Esophagus muscularis mucosa (tissue), 4 donors: ENCODE measurements at places on chromosomes 4 and X.

DNA sequence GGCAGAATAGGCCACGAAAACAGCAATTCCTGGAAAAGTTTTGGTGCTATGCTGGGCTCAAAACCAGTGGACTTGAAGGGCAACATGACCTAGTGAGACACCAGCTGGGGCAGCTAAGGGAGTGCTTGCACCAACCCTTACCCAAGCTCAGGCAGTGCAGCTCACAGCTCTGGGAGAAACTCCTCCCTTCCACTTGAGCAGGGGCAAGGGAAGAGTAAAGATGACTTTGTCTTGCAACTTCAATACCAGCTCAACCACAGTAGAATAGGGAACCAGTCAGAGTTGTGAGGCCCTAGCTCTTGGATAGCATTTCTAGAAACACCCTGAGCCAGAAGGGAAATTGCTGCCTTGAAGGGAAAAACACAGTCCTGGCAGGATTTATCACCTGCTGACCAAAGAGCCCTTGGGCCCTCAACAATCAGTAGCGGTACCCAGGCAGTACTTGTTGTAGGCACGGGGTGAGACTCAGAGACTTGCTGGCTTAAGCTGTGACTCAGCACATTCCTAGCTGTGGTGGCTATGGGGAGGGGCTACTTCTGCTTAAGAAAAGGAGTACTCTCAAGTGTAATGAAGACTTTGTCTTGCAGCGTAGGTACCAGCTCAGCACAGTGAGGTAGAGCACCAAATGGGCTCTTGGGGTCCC, 19.7 kb upstream of the ABCG2 start:
- DNase-seq, result no peak

DNA sequence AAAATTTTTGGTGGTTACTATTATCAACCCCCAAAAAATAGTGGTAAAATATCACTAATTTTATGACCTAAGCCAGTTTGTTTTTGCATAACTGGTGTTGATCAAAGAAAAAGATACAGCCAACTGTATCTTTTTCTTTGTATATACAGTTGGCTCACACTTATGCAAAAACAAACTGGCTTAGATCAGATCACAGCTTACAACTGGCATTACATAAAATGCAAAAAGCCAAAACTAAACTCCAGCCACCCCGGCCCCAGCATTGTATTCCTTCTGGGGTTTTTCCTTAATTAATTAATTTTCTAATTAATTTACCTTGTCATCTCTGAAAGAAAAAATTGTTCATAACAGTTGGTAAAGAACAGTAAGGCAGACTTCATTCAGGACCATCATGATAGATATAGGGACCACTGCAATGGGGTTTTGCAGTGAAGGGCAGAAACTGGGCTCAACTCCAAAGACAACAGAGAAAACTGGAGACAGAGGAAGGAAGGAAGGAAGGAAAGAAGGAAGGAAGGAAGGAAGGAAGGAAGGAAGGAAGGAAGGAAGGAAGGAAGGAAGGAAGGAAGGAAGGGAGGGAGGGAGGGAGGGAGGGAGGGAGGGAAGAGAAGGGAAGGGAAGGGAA, 202.1 kb downstream of the HNRNPD start:
- no peak for DNase-seq

DNA sequence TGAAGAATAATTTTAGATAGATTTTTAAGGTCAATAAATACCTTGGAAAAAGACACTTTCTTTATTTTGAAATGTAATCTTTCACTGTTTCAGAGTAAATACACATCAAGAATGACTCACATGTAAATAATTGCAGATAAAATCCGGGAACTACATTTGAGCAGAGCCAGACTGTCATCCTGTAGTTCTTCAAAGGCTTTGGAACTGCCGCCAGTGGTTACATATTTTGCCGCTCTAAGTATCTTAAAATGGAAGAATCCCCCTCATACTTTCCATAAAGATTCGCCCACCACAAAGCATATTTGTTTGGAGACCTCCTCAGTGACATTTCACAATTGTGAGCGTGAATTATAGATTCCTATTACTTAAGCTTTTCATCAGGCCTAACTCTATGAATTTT, 607.8 kb upstream of the ZFP42 start:
- no peak for DNase-seq

- DNase-seq, result no peak
Measured at GRCh38 chr4:148258535-148258934, 183.7 kb downstream of the NR3C2 start.

DNA sequence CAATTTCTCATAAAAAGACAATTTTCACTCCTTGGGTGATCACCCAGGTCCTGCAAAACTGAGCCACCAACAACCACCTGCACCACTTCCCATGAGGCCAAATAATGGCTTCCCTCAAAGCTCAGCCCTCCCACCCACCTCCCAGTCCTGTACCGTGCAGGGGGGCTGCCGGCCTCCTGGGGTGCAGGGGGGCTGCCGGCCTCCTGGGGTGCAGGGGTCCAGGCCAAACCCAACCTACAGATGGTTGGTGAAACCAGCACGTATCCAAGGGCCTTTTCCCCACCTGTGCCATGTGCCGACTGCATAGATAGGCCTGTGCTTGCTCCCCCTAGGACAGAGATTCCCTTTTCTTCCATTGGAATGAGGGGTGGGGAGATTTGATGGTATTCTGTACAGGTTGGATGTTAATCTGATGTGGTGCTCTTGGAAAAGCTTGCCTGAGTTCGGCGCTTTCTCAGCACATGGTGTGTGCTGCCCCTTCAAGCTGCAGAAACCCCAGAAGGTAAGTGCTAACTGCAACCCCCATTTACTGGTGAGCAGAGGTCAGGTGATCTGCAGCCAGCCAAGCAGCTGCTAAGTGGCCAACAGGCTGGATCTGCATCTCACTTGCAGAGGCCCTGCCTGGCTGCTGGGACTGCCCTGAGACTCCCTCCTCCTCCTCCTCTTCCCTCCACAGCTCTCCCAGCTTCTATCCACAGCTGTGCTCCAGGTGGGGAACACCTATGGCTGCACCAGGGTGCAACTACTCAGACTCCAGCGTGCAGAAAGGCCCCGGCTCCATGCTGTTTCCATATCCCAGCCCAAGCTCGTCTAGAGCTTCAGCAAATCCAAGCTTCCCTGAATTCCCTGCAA, 38.8 kb downstream of the FRG1 start:
- no peak for DNase-seq

GRCh38 chrX:150870487-150871340, 27.8 kb downstream of the CD99L2 start:
- no peak for DNase-seq

DNA sequence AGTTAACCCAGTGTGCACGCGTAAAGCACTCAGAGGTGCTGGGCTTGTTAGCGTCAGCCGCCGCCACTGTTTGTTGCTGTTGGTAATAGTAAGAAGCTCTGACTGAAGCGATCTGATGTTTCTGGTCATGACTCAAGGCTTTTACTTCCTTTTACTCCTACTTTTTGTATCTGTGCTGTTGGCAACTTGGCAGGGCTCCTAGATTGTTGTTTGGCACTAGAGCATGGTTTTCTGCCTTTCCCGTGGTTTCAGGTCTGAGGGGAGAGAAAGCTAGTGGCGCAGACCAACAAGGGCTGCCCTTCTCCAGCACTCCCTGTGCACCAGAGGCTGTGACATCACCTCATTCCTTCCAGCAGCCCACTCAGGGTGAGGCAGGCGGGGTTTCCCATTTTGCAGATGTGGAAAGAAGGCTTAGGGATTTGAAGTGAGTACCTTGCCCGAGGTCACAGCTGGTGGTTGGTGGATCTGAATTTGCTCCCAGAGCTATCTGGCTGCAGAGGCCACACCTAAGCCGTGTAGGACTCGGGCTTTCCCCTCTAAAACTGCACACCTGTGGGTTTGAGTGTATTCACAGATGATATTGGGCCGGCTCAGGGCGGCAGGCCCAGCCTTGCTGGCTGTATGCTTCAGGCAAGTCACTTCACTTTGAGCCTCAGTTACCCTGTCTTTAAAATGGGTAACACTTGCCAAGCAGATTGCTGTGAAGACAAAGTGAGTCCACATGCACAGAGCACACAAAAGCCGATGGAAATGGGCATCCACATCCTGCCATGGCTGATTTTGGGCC, 51.2 kb upstream of the TADA2B start:
- no peak for DNase-seq

GRCh38 chr4:173489514-173489913, 40.5 kb downstream of the HAND2 start:
- no peak for DNase-seq

DNA sequence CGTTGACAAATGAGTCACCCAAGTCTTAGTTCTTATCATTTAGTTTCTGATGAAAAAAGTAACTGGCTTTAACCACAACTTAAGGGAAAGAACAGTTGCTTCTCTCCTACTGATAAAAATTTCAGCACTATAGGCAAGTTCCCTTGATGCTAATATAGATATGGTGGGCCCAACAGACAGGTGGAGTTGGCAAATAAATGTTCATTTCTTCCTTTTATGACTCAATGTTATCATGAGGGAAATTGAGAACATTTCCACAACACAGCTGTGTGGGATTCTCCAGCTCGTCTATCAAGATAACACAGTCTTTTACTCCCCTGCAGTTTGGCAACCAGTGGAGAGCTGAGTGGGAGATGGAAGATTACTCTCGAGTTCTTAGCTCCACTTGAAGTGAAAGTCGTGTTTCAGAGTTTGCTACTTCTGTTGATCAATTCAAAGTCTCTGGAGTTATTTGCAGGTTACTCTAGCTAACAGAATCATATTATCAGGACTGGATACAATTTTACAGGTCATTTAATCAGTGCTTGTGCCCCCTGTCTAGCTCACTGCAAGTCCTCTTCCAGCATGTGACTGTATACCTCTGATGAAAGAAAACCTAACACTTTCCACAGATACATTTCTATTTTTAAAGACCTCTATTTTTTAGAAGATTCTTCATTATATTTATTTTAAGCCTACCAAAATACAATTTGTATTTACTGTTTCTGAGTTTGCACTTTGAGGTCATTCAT, 270.6 kb upstream of the GK2 start:
- DNase-seq, result no peak

DNA sequence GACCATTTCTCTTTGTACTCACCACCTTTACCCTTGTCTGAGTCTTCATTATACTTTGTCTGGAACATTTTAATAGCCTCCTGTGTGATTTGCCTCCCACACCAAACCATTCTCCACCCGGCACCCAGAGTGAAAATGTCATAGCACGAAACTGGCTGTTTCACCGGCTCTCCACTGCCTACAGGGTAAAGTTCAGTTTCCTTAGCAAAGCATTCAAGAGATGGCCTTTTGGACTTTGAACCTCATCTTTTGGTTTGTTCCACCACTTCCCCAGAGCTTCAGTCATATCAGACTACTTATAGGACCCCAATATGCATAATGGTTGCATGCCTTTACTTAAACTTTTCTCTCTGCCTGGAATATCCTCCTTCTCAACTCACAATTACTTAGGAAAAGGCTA, 38.3 kb downstream of the RAP2C start:
- no peak for DNase-seq

- no peak for DNase-seq
Measured at GRCh38 chr4:20287246-20287645, 35.5 kb downstream of the SLIT2 start.

GRCh38 chrX:107731831-107732502, 43.6 kb downstream of the TSC22D3 start:
- DNase-seq, result peak; percentile 95

DNA sequence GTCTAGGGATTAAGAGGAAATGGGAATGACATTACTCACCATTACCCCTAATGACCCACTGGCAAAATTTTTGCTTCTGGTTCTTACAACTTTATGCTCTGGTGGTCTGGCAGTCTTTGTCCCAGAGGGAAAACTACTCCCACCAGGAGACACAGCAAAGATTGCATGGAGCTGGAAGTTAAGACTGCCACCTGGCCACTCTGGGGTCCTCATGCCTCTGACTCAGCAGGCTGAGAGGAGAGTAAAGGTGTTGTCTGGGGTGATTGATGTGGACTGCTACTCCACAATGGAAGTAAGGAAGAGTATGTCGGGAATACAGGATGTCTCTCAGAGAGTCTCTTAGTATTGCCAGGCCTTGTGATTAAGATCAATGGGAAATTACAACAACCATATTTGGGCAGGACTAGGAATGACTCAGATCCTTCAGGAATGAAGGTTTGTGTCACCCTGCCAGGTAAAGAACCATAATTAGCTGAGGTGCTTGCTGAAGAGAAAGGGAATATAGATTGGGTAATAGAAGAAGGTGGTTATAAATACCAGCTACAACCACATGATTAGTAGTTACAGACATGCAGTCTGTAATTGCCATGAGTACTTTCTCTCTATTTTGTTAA, 215.5 kb downstream of the GPAT3 start:
- DNase-seq, result no peak

- no peak for DNase-seq
Measured at GRCh38 chrX:14029039-14029424, 660 bp downstream of the GEMIN8 start.

GRCh38 chrX:129690435-129690834, 35.7 kb upstream of the APLN start:
- DNase-seq, result peak; percentile 66

DNA sequence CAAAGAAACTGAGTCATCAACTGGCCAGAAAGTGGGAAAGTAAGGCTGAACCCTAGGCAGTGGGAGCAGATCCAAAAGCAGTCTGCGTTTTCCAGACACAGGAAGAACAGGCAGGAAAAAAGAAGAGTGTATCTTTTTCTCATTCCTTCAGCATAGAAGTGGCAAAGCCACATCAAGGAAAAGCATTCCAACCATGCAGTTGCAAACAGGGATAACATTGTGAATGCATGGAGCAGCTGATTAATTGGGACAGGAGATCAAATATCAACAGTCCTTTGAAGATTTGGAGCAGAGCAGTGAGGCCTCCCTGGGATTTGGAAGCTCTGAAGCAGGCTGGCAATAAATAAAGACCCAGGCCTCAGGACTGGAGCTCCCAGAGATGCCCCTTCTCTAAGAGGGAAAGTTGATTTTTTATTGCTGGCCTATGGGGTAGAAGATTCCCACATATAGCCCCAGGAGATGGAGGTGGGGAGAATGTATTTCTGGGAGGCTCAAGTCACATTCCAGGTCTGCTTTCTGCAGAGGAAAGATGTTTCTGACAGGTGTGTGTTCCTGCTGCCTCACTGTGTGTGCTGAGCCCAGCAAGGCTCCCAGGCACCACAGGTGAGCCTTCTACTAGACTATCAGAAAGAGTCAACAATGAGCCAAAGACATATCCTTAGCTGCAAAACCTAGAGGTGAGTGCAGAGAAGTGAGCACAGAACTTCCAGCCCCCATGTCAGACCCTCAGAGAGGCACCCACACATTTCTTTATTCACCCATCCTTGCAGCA, 222.5 kb downstream of the RAB28 start:
- no peak for DNase-seq

- no peak for DNase-seq
Measured at GRCh38 chr4:188611143-188611542, 471.9 kb downstream of the TRIML1 start.

DNA sequence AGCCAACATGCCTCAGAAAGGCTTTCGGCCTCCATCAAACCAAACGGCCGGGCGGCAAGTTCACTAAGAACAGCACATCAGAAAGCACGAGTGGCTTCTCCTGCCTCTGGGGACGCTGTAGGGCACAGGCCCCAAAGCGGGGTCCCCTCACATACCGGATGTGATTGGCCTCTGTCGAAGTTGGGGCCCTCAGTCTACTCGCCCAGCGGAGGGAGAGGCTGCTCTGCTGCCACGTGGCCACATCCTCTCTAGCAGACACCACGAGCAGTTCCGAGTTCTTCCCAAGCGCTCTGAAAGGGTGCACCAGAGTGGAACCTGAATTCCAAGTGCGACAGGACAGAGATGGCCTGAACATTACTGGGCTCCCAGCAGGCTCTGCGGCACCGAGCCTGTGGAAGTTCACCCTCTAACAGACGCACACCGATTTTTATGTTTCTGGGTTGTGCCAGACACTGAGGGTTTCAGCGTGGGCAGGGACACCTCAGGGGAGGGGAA, 21.1 kb downstream of the NOP14 start:
- no peak for DNase-seq

- no peak for DNase-seq
Measured at GRCh38 chr4:73080789-73081188, 11.3 kb upstream of the COX18 start.

GRCh38 chr4:98712607-98713006, 54.2 kb upstream of the TSPAN5 start:
- DNase-seq, result no peak
